Osteoblast (primary cell): ENCODE measurements at places on chromosomes 16 and 17. TPM values are rescaled to one million over a fixed set of nuclear protein-coding genes. Genes with fewer than 3 reads are reported as not detected.

FOXF1 gene
- not detected in 2 replicates for total RNA-seq

CMTM4 gene
- 42.7 and 52.5 TPM in 2 replicates for total RNA-seq

NACA2 gene
- total RNA-seq = under 0.01 TPM in 1 of 2 replicates, not detected in the other

GLIS2 gene
- total RNA-seq = 5.0 and 5.4 TPM in 2 replicates

DNAJA2 gene
- total RNA-seq = 83.2 and 87.8 TPM in 2 replicates

GAST gene
- total RNA-seq = not detected in 2 replicates

HS3ST6 gene
- total RNA-seq = not detected in 2 replicates

DPH1 gene
- 52.7 and 63.7 TPM in 2 replicates for total RNA-seq

CCL14 gene
- total RNA-seq = not detected in 2 replicates

- DNase-seq = no peak
- no peak overlapping the region for H3K27ac ChIP-seq
- peaks cover 5% of the 10 kb centered on the region for H3K4me1 ChIP-seq
- no peaks in the 10 kb centered on the region for H3K36me3 ChIP-seq
Observed at GRCh38 chr17:49498029-49498615, 3.0 kb downstream of the NGFR start.

- peak overlapping the region; percentile 98 for H3K27ac ChIP-seq
- H3K27me3 ChIP-seq = no peaks in the 10 kb centered on the region
- H3K4me1 ChIP-seq = peaks cover 61% of the 10 kb centered on the region
- DNase-seq = peak; percentile 90
- H3K4me3 ChIP-seq = peak overlapping the region; percentile 100
Observed at GRCh38 chr16:4372001-4372577, 441 bp downstream of the VASN start.

- no peak for DNase-seq
- no peaks in the 10 kb centered on the region for H3K4me1 ChIP-seq
- H3K36me3 ChIP-seq = no peaks in the 10 kb centered on the region
- no peak overlapping the region for H3K27ac ChIP-seq
- no peak overlapping the region for H3K4me3 ChIP-seq
Observed at GRCh38 chr17:68886401-68886800, 68.8 kb downstream of the ABCA8 start.

DNA sequence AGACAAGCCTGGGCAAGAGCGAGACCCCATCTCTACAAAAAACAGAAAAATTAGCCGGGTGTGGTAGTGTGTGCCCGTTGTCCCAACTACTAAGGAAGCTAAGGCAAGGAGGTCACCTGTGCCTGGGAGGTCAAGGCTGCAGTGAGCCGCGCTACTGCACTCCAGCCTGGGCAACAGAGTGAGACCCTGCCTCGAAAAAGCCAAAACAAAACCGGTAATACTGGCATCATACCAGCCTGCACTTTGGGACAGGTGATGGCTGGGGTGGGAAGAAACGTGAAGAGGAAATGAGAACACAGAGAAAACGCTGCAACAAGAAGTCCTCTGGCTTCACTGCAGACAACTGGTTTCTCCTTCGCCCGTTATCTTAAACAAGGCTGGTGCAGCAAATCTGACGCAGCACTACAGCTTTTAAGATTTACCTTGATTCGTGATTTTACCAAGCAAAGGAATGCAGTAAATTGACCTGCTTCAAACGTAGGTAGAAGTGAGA, 725 bp upstream of the CASC3 start:
- H3K27me3 ChIP-seq = no peaks in the 10 kb centered on the region
- peaks cover 40% of the 10 kb centered on the region for H3K36me3 ChIP-seq
- DNase-seq = no peak
- H3K4me1 ChIP-seq = peaks cover 20% of the 10 kb centered on the region
- H3K4me3 ChIP-seq = peak overlapping the region; percentile 73

DNA sequence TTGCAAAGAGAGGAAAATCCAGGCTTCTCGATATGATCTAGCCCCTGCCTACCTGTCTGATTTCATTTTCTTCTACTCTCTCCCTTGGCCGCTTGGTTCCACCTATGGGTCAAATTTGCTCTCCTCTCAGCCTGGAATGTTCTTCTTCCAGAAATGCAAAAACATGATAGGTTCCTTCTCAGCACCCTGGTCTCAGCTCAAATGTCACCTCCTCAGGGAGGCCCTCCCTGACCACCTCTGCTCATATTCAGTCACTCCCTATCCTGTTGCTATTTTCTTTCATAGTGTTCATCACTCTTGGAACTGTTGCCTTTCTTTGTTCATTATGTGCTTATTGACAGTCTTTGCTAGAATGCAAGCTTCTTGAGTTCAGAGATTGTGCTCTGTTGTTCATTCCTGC, 208.6 kb downstream of the KATNIP start:
- H3K36me3 ChIP-seq = no peaks in the 10 kb centered on the region
- peaks cover 13% of the 10 kb centered on the region for H3K4me1 ChIP-seq
- H3K27me3 ChIP-seq = no peaks in the 10 kb centered on the region

GRCh38 chr16:66359012-66359411, 7.5 kb upstream of the CDH5 start:
- H3K4me3 ChIP-seq = no peak overlapping the region
- DNase-seq = peak; percentile 97
- H3K27ac ChIP-seq = no peak overlapping the region
- H3K27me3 ChIP-seq = peaks cover 40% of the 10 kb centered on the region
- H3K4me1 ChIP-seq = peaks cover 13% of the 10 kb centered on the region
- H3K36me3 ChIP-seq = no peaks in the 10 kb centered on the region

DNA sequence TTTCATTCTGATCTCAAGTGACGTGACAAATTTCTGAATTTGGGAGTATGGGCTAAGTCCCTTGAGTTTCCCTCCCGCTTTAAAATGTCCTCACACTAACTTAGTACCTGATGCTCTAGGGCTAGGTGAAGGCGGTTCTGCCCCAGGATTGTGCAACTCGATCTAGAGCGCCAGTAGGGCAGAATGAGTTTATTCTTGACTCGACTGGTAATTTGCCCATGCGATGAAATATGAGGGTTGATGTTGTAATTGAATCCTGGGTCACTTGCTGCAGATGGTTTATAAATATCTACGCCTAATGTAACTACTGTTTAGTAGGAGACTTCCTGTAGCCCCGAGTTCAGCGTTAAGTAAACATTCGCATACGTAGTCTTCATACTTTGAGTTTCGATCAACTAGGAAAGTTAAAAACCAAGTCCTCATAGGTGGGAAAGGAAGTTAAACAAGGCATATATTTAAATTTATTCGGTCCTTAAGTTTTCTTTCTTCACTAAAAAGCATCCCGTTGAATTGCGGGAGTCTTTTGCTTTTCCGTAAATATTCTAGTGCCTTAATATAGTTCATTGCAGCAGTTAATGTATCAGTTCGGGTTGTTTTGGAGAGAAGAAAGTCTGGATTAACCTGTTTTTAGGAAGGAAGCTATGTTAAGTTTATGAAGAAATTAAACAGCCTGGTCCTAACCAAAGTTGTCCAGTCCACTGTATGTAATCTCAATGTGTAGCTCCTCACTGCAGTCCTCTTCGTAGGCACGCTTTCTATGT, 1.6 kb downstream of the CTCF start:
- peak overlapping the region; percentile 84 for H3K27ac ChIP-seq
- H3K4me3 ChIP-seq = peak overlapping the region; percentile 86
- DNase-seq = peak; percentile 59
- no peaks in the 10 kb centered on the region for H3K27me3 ChIP-seq

- DNase-seq = peak; percentile 77
- peaks cover 29% of the 10 kb centered on the region for H3K4me1 ChIP-seq
- no peak overlapping the region for H3K4me3 ChIP-seq
- no peak overlapping the region for H3K27ac ChIP-seq
- no peaks in the 10 kb centered on the region for H3K36me3 ChIP-seq
Observed at GRCh38 chr16:8864480-8865110, 4.2 kb downstream of the CARHSP1 start.

DNA sequence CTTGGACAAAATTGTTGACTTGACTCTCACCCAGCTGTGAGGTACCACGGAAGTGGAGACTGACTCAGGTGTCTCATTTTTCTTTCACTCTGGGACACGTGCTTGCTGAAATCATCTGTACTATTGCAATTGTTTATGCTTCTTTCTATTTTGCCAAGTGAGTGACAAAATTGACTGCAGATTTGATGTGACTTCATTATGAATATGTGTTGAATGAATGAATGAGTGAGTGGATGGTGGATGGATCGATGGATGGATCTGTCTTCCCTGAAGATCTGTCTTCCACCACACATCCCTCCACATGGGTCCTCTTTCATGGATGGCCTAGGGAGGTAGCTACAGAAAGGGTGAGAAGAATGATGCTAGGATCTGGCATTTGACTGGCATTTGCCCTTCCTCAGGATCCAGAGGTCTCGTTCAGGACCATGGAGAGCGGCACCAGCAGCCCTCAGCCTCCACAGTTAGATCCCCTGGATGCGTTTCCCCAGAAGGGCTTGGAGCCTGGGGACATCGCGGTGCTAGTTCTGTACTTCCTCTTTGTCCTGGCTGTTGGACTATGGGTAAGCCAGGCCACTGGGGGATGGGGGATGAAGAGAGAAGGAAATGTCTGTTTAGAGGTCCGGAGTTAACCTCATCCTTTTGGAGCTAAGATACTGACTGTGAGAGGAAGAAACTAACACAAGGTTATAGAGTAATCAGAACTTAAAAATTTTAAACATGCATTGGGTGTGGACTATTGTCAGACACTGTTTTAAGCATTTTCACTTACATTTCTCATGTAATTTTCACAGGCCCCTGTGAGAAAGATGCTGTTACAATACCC, 12.7 kb downstream of the SLC5A11 start:
- H3K4me3 ChIP-seq = no peak overlapping the region
- no peaks in the 10 kb centered on the region for H3K27me3 ChIP-seq
- no peaks in the 10 kb centered on the region for H3K36me3 ChIP-seq
- peak; percentile 88 for DNase-seq

DNA sequence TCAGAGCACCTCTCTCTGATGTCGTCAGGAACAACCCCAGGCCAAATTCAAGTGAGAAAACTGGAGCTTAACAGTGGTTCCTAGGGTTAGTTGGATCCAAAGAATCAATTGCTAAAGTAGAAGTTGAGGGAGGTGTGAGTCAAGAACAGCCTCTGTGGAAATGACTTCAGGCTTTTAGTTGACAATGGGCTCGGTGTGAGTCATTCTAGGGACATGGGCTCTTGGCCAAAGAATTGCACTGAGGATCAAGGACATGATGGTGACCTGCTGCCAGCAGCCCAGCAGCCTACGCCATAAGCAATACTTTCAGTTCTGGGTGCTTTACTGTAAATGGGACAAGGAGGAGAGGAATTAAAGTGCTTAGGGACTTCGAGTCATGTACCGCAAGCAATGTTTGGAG, 32.1 kb upstream of the SMURF2 start:
- peak overlapping the region; percentile 66 for H3K27ac ChIP-seq
- peaks cover 18% of the 10 kb centered on the region for H3K4me1 ChIP-seq
- no peaks in the 10 kb centered on the region for H3K27me3 ChIP-seq
- no peak overlapping the region for H3K4me3 ChIP-seq
- no peaks in the 10 kb centered on the region for H3K36me3 ChIP-seq

GRCh38 chr17:78341559-78342448, 18.1 kb downstream of the SOCS3 start:
- no peaks in the 10 kb centered on the region for H3K36me3 ChIP-seq
- H3K27ac ChIP-seq = peak overlapping the region; percentile 97
- DNase-seq = peak; percentile 99
- peak overlapping the region; percentile 71 for H3K4me3 ChIP-seq
- no peaks in the 10 kb centered on the region for H3K27me3 ChIP-seq

DNA sequence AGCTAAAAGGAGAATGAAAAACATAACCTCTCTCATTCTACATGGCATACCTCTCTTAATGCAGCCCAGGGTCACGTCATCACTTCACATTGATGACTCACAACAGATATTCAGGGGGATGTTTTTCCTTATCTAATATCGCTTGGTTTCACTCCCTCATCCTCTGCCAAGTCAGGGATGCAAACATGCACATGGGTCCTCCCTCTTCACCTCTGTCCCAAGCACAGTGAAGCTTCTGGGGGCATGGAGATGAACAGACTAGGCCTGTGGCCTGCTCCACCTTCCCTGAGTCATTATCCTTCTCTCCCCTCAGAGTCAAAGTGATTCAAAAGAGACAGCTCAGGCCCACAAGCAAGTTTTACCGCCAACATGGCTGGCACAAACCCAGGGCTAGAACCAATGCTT, 2.3 kb upstream of the MT2A start:
- H3K4me1 ChIP-seq = peaks cover 49% of the 10 kb centered on the region
- H3K27ac ChIP-seq = peak overlapping the region; percentile 98
- no peak overlapping the region for H3K4me3 ChIP-seq

- peak within 1 kb of the TSS; percentile 73 for H3K4me3 ChIP-seq
- no peaks in the 10 kb centered on the region for H3K27me3 ChIP-seq
- peak within 1 kb of the TSS; percentile 23 for H3K27ac ChIP-seq
- peak; percentile 97 for DNase-seq
- peaks cover 6% of the 10 kb centered on the region for H3K4me1 ChIP-seq
Observed at GRCh38 chr16:397135-397661, at the start of gene NME4. NME4 (plus strand) TSS chr16:397199; CDS start chr16:397223, 24 bp downstream.

GRCh38 chr17:62644487-62645173, 17.2 kb downstream of the MRC2 start:
- H3K4me3 ChIP-seq = no peak overlapping the region
- DNase-seq = no peak
- no peaks in the 10 kb centered on the region for H3K27me3 ChIP-seq

DNA sequence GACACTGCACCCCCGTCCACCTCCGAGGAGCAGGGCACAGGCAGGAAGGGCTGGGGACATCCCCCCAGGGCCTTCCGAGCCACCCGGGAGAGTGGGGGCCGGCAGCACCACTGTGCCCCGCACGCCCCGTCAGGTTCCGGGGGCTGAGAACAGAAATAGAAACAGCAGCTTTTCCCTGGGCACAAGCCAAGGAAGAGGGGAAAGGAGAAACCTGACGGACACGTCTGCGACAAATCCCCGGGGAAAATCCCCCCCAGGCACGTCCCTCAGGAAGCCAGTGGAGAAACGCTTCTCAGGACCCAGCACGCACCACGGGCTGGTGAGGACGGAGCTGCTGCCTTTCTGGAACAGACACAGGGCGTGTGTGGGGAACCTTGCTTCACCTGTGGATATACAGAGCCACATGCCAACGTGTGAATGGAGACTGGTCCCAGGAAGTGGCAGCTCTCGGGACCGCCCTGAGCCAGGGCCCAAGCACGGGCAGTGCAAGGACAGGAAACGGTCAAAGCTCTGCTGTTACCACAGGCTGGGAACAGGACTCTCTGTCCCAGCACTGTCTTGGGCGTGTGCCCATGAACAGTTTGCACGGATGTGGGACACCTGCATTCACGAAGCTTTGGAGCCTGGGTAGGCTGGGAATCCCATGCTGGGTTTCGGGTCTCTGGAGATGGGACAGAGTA, 1.2 kb upstream of the TMEM204 start:
- H3K27me3 ChIP-seq = no peaks in the 10 kb centered on the region
- no peak overlapping the region for H3K4me3 ChIP-seq
- DNase-seq = no peak
- peaks cover 19% of the 10 kb centered on the region for H3K4me1 ChIP-seq
- no peak overlapping the region for H3K27ac ChIP-seq

- peaks cover 9% of the 10 kb centered on the region for H3K4me1 ChIP-seq
- H3K4me3 ChIP-seq = no peak overlapping the region
- H3K36me3 ChIP-seq = no peaks in the 10 kb centered on the region
Observed at GRCh38 chr16:57530104-57530521, 6.3 kb downstream of the CCDC102A start.
